ENCODE measurements at places on chromosomes 5 and 9.

GRCh38 chr9:132214027-132214622 is 52.3 kb downstream of the NTNG2 start:
- DNase-seq: no peak

- DNase-seq: no peak
Measured at GRCh38 chr5:2036885-2037284, 154.2 kb upstream of the IRX4 start.

DNA sequence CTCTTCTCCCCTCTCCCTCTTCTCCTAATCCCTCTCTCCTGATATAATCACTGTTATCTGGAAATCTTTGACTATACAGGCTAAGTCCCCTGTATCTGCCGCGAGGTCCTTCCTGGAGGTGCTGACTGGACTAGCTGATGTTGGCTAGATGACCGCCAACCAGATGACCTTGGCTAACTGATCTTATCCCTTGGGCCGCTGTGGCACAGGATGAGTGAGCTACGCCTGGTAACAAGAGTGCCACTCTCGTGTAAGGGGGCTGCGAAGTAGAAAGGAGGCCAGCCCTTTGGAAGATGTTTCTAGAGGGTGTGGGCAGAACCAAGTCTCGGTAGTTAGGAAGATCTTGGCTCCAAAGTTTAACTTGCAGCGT is 345 bp upstream of the PRRC1 start:
- DNase-seq: no peak

DNA sequence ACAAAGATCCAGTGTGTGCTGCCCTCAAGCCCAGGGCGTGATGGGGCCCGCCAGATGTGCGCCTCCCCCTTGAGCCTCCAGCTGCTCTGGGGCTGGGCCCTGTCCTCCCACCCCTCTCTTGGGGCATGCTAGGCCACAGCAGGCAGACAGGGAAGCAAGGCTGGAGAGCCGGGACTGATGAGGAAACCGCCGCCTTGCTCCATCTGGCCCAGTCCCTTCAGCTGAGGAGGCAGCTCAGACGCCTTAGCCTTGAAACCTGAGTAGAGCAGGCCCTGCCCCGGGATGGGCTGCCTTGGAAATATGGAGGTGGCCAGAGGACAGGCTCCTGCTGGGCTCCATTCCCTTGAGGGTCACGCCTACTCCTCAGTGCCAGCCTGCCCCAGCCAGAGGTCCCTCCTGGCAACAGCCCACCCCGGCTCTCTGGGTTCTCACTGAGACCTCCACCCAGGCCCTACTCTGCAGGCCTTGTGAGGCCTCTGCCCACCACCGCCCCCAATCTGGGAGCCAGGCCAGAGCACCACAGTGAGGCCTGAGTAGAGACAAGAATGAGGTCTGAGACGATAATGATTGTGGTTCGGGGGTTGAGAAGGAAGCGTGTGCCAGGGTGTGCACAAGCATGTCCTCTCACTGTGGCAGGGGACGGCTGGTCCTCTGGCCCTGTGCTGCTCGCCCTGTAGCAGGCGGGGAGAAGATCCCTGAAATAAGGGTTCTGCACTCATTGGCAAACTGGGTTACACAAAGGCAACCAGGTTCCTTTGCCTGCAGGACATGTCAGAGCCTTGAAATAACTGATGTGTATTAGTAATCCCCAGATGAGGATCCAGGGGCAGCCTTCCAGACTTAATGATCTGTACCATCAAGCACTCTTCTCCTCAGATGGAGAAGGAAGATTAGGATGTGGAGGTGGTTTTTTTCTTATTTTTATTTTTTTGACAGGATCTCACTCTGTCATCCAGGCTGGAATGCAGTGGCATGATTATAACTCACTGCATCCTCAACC is 30.9 kb downstream of the CXXC5 start:
- no peak for DNase-seq

DNA sequence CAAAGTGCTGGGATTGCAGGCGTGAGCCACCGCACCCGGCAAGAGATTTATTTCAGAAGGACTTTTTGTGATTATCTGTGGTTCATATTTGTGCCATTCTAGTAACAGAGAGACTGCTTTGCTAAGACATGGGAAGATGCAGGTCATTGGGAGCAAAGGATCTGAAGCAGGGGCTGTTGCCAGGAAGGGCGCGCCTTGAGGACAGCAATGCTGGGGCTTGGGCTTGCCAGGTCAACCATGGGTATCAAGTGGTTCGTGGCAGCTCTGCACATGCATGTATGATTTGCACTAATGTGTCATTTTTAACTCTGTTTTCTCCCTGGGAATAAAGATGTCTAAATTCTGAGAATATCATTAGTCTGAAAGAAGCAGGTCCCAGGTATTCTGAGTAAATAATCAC is 17.0 kb downstream of the ADAMTS2 start:
- DNase-seq: no peak

GRCh38 chr5:147156012-147156411 is 78.8 kb upstream of the STK32A start:
- no peak for DNase-seq

- DNase-seq: no peak
Measured at GRCh38 chr5:150138551-150139265, 16.9 kb downstream of the PDGFRB start.

DNA sequence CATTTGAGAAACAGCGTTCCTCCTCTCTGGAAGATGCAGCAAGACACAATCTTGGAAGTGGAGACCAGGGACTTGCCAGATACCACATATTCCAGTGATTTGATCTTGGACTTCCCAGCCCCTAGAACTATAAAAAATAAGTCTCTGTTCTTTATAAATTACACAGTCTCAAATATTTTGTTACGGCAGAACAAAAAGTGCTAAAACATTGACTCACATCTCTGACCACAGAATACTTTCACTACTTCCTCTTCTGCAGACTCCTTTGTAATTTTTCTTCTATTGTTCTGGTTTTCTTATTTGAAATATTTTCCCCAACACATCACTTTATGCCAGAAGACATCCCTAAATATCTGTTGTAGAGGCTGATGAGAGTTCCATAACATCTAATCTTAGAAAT is 706.1 kb upstream of the CDH18 start:
- DNase-seq: no peak

DNA sequence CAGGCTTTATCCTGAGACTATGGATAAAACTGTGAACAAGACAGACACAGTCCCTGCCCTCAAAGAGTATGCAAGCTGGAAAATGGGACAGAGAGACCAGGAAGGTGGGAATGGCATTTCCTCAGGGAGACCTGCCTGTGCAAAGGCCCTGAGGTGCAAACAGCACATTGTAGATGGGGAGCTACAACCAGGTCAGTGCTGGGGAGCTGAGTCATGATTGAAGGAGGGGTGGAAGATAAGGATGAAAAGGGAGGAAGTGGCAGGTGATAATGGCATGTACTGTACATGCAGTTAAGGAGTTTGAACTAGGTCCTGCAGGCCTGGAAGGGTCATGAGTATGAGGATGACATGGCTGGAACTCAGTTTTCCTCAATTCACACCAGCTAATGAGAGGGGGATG is 75.5 kb upstream of the BOD1 start:
- no peak for DNase-seq

- DNase-seq: no peak
Measured at GRCh38 chr9:116156621-116157314, 3.2 kb downstream of the PAPPA start.

- DNase-seq: no peak
Measured at GRCh38 chr9:115969096-115969495, 184.5 kb upstream of the PAPPA start.

- DNase-seq: no peak
Measured at GRCh38 chr9:95171596-95171995, 145.9 kb downstream of the FANCC start.

Data from stimulated activated CD8-positive, alpha-beta memory T cell treated with anti-CD3 and anti-CD28 coated beads, Interleukin-12 subunit alpha, Interleukin-12 subunit beta, amount 100 ng/mL, for 4 hours (primary cell).